ENCODE measurements at places on chromosomes 5 and 9.

- H3K4me1 ChIP-seq: no peaks in the 10 kb centered on the region
- no peaks in the 10 kb centered on the region for H3K27me3 ChIP-seq
- H3K27ac ChIP-seq: no peak overlapping the region
- H3K36me3 ChIP-seq: no peaks in the 10 kb centered on the region
These were observed 127.6 kb downstream of the WDR70 start for GRCh38 chr5:37506722-37507121.

DNA sequence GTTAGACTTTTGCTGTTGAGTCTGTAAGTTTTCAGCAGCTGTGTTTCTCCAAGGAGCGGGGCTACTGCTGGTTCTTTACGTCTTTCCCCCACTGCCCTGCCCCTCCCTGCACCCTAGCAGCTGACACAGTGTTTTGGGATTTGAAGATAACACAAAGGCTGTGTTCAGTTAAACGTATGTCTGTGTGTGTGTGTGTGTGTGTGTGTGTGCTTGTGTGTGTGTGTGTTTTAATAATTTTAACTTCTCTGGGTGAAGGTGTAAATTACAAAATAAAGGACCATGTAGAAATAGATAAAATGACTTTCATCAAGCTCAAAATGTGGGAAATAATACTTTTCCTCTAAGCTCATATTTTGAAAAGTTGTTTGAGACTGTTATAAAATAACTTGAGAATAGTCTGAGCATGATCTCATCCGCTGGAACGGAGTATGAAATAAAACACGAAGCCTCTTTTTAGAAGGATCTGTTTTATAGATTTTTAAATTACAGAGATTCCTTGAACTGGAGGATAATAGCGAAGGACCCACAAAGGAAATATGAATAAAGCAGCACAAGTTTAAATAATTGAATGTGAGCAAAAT lies 10.9 kb downstream of the ABL1 start:
- peak overlapping the region; percentile 94 for H3K27ac ChIP-seq
- H3K27me3 ChIP-seq: no peaks in the 10 kb centered on the region

DNA sequence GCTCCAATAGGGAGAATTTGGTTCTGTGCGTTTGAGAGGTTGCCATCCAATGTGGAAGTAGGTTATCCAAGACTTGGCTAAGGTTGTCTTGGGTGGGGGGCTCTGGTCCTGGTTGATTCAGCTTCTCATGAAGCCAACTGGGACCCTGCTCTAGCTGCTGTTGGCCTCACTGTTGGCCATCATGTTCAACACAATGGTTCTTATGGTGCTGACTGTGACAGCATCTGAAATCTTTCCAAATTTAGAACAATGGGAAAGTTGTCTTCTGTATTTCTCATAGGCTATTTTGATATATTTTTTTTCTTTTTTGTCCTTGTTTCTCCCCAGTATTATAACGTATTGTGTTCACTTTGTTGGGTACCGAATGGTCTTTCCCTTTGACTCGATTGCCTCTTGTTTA lies 71.9 kb downstream of the GDNF start:
- H3K36me3 ChIP-seq: no peaks in the 10 kb centered on the region
- no peak overlapping the region for H3K4me3 ChIP-seq
- H3K27ac ChIP-seq: no peak overlapping the region
- no peaks in the 10 kb centered on the region for H3K4me1 ChIP-seq
- DNase-seq: no peak
- H3K27me3 ChIP-seq: no peaks in the 10 kb centered on the region

DNA sequence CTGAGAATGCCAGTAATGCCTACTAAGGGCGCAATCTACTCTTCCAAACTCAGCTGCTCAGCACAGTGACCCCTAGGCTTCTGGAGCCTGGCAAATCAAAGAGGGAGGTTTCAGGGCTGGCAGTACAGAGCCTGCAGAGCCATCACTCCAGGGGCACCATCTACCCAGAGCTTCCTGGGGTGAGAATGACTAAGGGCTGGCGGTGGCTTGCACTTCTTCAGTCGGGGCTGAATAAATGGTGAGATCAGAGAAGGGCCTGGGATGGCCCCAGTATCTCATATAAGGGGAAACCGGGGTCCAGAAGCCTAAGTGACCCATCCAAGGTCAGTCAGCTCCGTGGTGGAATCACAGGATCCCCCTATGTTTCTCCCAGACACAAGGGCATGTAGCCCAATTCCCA lies 5.3 kb downstream of the SH3PXD2B start:
- no peaks in the 10 kb centered on the region for H3K27me3 ChIP-seq
- H3K36me3 ChIP-seq: no peaks in the 10 kb centered on the region
- DNase-seq: no peak
- no peak overlapping the region for H3K27ac ChIP-seq
- H3K4me1 ChIP-seq: peaks cover 87% of the 10 kb centered on the region
- no peak overlapping the region for H3K4me3 ChIP-seq

- no peaks in the 10 kb centered on the region for H3K4me1 ChIP-seq
- DNase-seq: peak; percentile 49
- peaks cover 10% of the 10 kb centered on the region for H3K27me3 ChIP-seq
- H3K4me3 ChIP-seq: no peak overlapping the region
- H3K36me3 ChIP-seq: no peaks in the 10 kb centered on the region
- H3K27ac ChIP-seq: no peak overlapping the region
These were observed 48.1 kb downstream of the NSUN2 start for GRCh38 chr5:6584727-6585126.
